ENCODE measurements at places on chromosomes 6 and 20. TPM values are rescaled to one million over a fixed set of nuclear protein-coding genes. Genes with fewer than 3 reads are reported as not detected.

- no peak for DNase-seq
These were observed 525 bp downstream of the NCOA7 start for GRCh38 chr6:125791151-125791819.

GRCh38 chr20:5327356-5327755 lies 10.6 kb upstream of the PROKR2 start:
- DNase-seq, result no peak

The LHFPL5 gene
- total RNA-seq, result not detected

DNA sequence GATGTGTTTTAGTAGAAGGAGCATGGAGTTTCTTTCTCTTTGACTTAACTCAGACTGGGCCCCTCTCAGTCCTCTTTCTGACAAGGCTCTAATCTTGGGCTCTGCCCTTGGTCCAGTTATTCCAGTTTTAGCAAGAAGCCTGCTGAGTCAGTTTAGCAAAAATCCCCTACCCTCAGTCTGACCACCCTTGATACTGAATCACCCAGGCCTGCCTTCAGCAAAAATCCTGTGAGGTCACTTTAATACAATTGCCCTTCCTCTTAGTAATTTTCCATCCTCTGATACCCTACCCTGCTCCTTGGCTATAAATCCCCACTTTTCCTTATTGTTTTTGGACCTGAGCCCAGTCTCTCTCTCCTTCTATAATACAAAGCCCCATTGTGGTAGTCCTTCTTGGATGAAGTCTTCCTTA lies 326.7 kb upstream of the NOX3 start:
- DNase-seq, result no peak

- no peak for DNase-seq
These were observed 259.9 kb downstream of the SMOC2 start for GRCh38 chr6:168700880-168701279.

- DNase-seq, result no peak
These were observed 104.9 kb upstream of the PREP start for GRCh38 chr6:105507811-105508210.

DNA sequence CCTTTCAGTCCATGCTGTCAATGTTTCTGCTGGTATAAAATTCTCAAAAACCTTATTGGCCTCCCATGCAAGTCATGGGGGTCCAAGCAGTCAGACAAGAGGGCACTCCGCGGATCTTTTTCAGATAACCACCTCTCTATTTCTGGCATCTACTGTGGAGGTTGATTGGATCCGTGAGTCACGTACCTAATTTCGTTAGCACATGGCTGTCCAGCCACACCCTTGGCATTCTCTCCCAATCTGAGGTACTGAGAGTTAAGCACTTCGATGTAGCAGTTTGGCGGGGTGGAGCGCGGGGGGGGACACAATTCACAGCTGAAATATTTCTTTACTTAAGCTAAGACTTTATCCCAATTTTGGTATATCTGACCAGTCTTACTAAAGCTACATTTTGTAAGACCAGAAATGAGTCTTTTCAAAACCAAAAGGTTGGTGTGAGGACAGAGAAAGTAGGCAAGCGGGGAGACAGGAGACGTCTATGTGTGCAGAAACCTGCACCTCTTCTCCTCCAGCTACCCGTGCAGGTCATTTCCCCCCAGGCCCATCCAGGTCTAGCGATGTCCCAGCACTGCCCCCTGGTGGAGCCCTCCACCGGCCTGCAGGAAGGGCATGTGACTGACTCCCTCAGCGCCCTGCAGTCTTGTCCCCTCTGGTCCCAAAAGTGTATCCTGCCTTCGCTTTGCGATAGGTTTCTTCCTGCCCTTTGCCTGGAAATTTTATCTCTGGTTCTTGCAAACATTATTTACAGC lies 113.1 kb downstream of the ADAT2 start:
- DNase-seq, result peak; percentile 57

All from left ventricle myocardium superior (tissue), 1 donor.